GM23248 (cell line): ENCODE measurements at places on chromosomes 5 and 9. TPM values are rescaled to one million over a fixed set of nuclear protein-coding genes. Genes with fewer than 3 reads are reported as not detected.

The ELOVL7 gene
- total RNA-seq, result not detected in 2 replicates

The LOX gene
- 418 and 440 TPM in 2 replicates for total RNA-seq

The ZNF483 gene
- 0.25 and 0.32 TPM in 2 replicates for total RNA-seq

The HRH2 gene
- not detected in 2 replicates for total RNA-seq

The ZNF608 gene
- total RNA-seq, result 2.1 and 2.4 TPM in 2 replicates

GRCh38 chr9:129007035-129007765 lies 20.9 kb downstream of the SH3GLB2 start:
- H3K27ac ChIP-seq, result no peak overlapping the region
- no peak for DNase-seq
- no peaks in the 10 kb centered on the region for H3K4me1 ChIP-seq
- no peak overlapping the region for H3K4me3 ChIP-seq
- H3K36me3 ChIP-seq, result no peaks in the 10 kb centered on the region; the same call in 1 of the 2 replicates

DNA sequence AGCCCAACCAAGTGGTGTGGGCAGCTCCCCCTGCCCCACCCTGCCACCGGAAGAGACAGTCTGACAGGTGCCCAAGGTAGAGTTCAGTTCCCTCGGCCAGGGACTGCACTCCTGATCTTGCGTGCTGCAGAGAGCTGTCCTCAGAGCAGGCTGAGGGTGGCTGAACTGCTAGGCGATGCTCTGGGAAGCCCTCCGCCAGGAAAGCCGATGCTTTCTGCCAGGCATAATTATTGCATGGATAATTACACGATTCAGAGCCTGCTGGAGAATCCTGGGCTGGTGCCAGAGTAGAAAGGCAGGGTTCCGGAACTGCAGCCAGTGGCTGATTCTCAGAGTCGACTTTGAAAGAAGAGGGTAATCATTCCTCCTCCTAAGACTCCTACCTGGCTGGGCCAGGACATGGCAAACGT lies 19.3 kb downstream of the KCNIP1 start:
- H3K4me3 ChIP-seq, result no peak overlapping the region
- no peak overlapping the region for H3K27ac ChIP-seq
- H3K36me3 ChIP-seq, result no peaks in the 10 kb centered on the region
- H3K4me1 ChIP-seq, result peaks cover 16% of the 10 kb centered on the region
- peaks cover 44% of the 10 kb centered on the region for H3K27me3 ChIP-seq

GRCh38 chr5:171659896-171660295 lies 125.7 kb upstream of the SMIM23 start:
- no peak for DNase-seq
- no peak overlapping the region for H3K27ac ChIP-seq

- H3K4me3 ChIP-seq, result peak overlapping the region; percentile 35
- H3K4me1 ChIP-seq, result peaks cover 33% of the 10 kb centered on the region
- no peaks in the 10 kb centered on the region for H3K27me3 ChIP-seq
- H3K27ac ChIP-seq, result peak overlapping the region; percentile 77
These were observed 11.7 kb downstream of the SPIN1 start for GRCh38 chr9:88399966-88400365.

DNA sequence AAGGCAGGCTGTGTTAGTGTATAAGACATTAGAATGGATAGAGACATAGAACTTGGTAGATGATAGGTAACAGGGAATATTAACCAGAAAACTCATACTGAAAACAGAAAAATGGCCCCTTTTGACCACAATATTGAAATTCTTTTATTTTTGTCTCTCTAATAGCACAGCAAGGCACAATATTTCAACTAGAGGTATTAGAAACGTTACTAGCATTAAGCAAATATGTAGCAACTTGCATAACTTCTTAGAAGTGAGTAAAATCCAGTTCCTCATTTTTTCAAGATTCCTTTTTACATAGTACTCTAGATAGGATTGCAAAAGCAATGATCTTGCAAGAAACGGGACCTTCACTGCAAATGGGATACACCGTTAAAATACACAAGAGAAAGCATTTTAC lies 102.7 kb upstream of the VCAN start:
- peak overlapping the region; percentile 39 for H3K4me3 ChIP-seq
- H3K36me3 ChIP-seq, result no peaks in the 10 kb centered on the region
- peak overlapping the region; percentile 72 for H3K27ac ChIP-seq

GRCh38 chr5:88785746-88786565 lies 97.0 kb downstream of the MEF2C start:
- H3K4me3 ChIP-seq, result peak overlapping the region; percentile 64
- peak; percentile 98 for DNase-seq
- peak overlapping the region; percentile 99 for H3K27ac ChIP-seq
- no peaks in the 10 kb centered on the region for H3K27me3 ChIP-seq
- H3K36me3 ChIP-seq, result no peaks in the 10 kb centered on the region

- H3K27ac ChIP-seq, result no peak overlapping the region
- H3K4me3 ChIP-seq, result no peak overlapping the region
- DNase-seq, result no peak
These were observed 36.9 kb upstream of the ADAMTS16 start for GRCh38 chr5:5103245-5103644.
